SHP77 (cell line): ENCODE measurements at places on chromosomes 12 and 14.

DNA sequence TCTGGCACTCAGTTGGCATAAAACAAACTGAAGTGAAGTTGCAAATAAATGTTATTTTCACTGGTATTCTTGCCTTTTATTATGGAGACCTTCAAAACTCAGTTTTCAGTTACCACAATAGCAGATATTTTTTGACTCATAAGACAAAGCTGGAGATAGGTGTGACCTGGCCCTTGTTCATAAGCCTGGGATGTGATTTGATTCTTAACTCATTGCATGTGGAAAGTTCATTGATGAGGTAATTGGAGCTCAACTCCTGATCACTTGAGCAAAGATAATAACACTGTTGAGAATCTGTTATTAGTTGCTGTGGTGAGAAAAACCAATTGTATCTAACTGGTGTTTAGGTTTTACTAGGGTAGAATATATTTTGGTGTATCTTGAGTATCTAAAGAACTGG, 105.1 kb downstream of the AEBP2 start:
- no peak for DNase-seq

GRCh38 chr12:79936670-79937069, 1.8 kb upstream of the PPP1R12A start:
- no peak for DNase-seq

- no peak for DNase-seq
Observed at GRCh38 chr12:8698879-8699278, 1.1 kb downstream of the RIMKLB start.

DNA sequence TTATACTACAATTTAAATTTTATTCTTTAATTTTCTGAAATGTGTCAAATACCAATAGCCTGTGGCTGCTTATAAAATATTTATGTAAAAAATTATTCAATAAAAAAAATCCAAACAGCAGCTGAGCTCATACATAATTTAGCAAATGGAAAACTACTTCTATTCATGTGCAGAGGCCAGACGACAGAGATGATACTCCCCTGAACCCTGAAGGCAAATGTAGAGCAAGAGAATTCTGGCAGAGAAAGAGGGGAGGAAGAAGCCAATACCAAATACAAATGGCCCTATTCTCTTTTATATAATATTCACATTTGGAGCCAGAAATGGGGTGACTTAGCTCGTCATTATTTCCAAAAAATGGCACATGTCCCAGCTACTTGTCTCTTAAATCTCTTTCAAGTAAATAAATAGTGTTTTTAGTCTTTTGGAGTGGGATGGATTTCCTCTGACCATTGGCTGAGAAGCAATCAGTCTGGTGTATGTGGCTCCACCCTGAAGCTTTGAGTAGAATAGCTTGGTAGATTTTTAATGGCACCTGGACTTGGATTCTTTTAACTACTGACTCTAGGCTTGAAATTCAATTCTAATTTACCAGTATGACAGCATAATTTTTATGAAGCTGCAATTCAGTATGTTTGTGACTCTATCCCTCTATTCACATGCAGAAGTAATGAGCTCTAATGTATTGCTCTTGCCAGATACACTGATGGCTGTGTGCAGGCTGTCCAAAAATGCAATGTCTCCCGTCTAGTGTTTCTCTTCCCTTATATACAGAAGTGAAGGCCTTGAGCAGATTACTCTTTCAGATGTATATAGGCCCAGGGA, 113.4 kb upstream of the SCAF11 start:
- no peak for DNase-seq

GRCh38 chr14:82778008-82778590, 1244.4 kb upstream of the SEL1L start:
- no peak for DNase-seq

GRCh38 chr14:22811722-22812121, 3.5 kb downstream of the SLC7A7 start:
- no peak for DNase-seq

GRCh38 chr12:95789126-95790032, 1.2 kb downstream of the NTN4 start:
- DNase-seq, result peak; percentile 22

GRCh38 chr14:76863724-76864407, 37.7 kb downstream of the LRRC74A start:
- DNase-seq, result peak; percentile 69

DNA sequence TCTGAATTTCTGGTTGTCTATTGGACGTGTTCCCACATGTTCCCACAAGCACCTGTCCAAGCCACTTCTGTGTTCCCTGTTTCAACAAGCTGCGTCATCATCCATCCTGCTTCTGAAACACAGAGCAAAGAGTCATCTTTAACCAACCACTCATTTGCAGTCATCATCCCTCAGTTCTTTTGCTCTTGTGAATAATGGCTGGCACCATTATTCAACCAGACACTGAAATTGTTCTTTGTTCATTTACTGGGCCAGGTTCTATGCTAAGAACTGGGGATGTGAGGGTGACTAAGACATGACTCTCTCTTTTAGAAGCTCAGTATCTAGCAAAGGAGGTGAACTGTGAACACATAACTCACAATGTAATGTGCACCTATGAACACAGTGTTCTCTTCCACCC, 40.7 kb upstream of the ANO4 start:
- peak; percentile 84 for DNase-seq

- DNase-seq, result no peak
Observed at GRCh38 chr12:46383654-46384450, 11.3 kb upstream of the SLC38A2 start.

- no peak for DNase-seq
Observed at GRCh38 chr14:23195552-23196101, 12.2 kb upstream of the SLC7A8 start.

- no peak for DNase-seq
Observed at GRCh38 chr12:121222847-121223246, 12.9 kb downstream of the P2RX4 start.

GRCh38 chr12:1171657-1172408, 180.8 kb downstream of the ERC1 start:
- DNase-seq, result no peak

DNA sequence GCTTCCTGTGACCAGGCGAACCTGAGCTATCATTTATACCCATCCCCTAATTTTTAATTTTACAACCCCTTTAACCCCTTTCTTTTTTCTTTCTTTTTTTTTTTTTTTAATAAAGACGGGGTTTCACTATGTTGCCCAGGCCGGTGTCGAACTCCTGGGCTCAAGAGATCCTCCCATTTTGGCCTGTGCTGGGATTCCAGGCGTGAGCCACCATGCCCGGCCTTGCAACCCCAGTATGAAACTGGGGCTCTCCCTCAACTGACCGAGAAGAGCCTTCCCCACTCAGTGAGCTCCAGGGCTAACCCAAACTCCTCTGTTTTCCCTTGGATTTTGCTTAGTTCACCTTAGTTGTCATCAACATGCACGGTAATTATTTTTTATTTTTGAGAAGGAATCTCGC, 992 bp downstream of the CPSF2 start:
- no peak for DNase-seq

DNA sequence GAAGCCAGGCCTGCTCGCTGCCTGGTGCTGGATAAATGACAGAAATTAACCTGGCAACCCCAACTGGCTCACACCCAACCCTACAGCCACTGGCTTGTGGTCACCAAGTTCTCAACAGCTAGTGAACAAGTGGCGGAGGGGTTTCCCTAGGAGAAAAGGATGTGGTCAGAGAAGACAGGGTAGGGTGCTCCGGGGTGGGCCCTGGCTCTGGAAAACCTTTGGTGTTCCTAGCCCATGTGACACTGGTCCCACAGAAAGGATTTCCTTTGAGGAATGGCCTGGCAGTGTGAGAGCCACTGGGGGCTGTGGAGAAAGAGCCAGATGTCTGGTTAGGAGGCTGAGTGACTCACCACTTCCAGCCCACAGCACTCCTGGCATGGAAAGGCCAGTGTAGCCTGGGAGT, 8.7 kb downstream of the SYNE3 start:
- DNase-seq, result no peak

- DNase-seq, result no peak
Observed at GRCh38 chr14:62776300-62776699, 269.0 kb downstream of the KCNH5 start.

GRCh38 chr12:29429999-29430715, 49.2 kb upstream of the ERGIC2 start:
- DNase-seq, result no peak

DNA sequence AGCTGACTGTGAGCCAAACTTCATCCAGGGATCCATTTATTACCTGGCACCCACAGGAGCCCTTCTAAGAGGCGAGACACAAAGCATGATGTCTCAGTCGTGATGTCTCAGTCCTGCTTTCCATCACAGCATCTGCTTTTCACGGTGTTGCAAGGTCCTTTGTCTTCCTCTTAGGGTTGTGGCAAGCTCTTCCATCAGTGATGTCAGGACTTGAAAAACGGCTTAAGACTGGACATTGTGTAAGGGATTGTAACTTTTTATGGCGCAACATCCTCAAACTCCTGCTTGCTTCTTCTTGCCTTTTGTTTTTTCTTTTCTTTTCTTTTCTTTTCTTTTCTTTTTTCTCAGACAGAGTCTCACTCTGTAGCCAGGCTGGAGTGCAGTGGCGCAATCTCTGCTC, 586.5 kb upstream of the TMEM132C start:
- DNase-seq, result no peak

- no peak for DNase-seq
Observed at GRCh38 chr12:130803702-130804101, 35.3 kb downstream of the STX2 start.

GRCh38 chr12:39393179-39393578, 49.7 kb downstream of the KIF21A start:
- no peak for DNase-seq

- no peak for DNase-seq
Observed at GRCh38 chr14:53161758-53162435, 8.8 kb upstream of the DDHD1 start.

GRCh38 chr12:42807766-42808165, 218.2 kb upstream of the PRICKLE1 start:
- no peak for DNase-seq

GRCh38 chr14:58216544-58216943, 16.6 kb downstream of the ACTR10 start:
- DNase-seq, result no peak
